Liver (tissue), 10 donors: ENCODE measurements at places on chromosomes 5 and 9.

DNA sequence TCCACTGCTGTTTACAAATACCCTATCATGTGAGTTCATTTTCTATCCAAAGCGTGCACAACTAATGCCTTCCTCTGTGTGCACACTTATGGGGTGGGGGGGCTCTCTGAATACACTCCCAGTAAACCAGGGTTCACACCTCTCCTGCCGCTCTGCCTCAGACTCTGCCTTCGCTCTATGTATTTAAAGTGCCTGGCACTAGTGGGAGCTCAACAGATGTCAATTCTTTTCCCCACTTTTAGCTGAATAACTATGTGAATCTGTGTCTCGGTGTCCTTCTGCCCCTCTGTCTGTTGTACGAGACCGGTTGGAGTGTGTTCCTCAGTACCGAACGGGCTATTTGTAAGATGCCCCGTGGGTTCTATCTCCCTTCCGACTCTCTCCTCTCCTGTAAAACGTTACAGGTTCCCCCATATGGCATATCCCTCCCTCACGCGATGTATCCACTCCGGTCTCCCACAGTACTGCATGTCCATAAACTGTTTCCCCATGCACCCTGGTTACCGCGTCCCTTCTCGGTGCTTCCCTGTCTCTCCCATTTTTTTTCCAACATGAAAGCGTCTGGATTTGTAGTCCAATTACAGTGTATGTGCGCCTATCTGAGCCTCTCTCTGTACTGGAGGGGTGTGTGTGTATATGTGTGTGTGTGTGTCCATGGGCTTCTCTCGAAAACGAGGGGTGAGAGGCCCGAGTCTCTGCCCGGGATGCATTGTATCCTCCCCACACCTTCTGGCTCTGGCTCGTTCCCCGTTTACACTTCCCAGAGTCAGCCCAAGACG, 1.6 kb downstream of the ELL2 start:
- no peak for DNase-seq

- no peak for DNase-seq
Observed at GRCh38 chr5:113387844-113388243, 46.9 kb downstream of the TSSK1B start.

GRCh38 chr5:142735323-142736246, 34.6 kb upstream of the ARHGAP26 start:
- DNase-seq = no peak

DNA sequence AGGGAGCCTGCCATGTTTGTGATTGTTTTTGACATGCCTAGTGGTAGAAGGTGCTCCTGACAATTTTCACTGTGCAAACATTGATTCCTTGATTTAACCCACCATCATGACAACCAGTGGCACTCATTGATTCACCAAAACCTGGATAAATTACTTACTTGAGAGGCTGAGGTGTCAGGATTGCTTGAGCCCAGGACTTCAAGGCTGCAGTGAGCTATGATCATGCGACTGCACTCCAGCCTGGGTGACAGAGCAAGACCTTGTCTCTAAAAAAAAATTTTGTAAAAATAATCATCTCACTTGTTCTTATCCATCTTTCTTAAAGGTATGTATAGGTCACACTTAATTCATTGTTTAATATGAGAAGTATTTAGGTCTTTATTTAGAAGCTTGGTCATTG, 401.3 kb downstream of the ARRDC3 start:
- no peak for DNase-seq

- DNase-seq = no peak
Observed at GRCh38 chr5:9776525-9776924, 146.4 kb upstream of the TAS2R1 start.

DNA sequence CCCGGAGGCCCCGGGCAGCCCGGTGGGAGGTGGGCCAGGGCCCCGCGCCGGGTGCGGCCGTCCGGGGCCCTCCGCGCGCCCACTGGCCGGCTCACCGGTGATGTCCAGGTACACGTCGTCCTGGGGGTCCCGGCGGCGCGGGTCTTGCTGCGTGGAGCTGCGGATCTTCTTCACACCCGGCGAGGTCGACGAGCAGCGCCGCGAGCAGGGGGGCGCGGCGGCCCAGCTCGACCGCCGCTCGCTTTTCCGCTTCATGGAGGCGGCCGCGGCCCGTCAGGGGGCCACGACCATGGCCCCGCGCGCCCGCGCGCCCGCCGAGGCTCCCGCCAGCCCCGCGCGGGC, 548 bp downstream of the CDC14B start:
- no peak for DNase-seq

DNA sequence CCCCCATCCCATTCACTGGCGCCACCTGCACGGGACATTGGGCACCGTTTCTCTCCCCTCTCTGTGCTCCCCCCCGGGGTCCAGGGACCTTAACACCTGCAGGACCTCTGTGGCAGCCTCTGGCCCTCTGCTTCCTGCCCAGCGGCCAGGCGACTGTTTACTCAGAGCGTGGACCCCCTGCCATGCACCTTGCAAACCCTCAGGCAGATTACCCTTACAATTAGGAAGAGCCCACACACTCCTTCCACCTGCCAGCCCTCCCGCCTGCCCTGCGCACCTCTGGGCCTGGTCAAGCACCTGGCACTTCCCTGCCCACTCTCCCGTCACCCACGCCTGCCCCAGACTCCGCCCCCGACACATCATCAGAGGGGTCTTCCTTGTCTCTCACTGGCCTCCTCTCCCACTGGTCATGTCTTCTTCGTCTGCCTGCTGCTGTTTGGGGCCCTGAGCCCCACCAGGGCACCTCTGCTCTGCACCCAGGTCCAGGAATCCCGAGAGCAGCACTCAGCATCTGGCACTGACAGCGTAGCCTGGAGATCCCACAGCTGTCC, 281.3 kb upstream of the IRX4 start:
- no peak for DNase-seq

DNA sequence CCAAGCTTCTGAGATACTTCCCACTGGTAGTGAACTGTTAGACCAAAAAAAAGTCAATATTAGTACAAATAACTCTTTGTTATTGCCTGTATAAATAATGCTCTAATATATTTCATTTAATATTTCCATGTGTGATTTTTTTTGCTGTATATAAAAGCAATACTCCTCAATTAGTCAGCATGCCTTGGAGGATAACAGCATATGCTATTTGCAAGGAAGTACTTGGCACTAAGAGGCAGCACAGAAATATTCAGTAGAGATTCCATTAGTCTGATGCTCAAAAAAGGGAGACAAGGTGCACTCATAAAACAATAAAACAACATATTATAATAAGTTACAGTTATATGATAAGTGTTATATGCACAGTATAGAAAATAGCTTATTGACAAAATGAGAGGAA, 296.6 kb upstream of the MPDZ start:
- no peak for DNase-seq

DNA sequence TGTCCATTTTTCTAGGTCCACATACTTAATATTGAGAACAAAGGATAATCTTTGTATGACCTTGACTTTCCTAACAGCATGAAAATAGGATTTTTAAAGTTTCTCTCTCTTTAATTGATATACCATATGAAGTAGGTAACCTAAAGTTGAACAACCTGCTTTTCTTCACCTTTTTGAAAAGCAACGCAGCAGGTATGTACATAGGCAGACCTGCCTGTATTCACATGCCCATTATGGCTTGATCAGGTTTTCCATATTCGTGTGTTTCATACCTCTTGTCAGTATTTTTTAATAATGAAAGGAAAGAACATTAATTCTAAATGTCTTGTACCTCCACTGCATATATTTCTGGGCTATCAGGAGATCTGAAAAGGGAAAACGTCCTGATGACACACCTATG, 1.5 kb upstream of the ADAMTSL1 start:
- DNase-seq = no peak

DNA sequence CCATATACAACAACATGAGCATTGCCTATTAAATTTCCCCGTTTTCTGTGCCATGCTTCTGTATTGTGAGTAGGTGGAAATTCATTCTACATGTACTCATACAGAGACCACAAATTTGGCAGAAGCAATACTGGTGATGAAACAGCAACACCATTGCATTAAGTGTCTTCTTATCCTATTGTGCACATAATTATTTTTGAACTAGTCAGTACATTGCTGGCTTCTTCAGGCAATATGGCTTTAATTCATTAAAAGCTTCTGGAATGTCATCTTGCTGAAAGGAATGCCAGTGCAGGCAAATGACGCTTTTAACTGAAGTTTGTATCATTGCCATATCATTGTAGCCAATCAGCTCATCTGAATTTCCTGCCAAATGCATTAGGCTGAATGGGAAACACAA, 82.6 kb downstream of the KIAA1958 start:
- no peak for DNase-seq

- no peak for DNase-seq
Observed at GRCh38 chr5:33612386-33612785, 171.6 kb downstream of the TARS1 start.

GRCh38 chr5:66828548-66829357, 232.6 kb downstream of the MAST4 start:
- DNase-seq = no peak

GRCh38 chr5:83244516-83244915, 167.2 kb downstream of the XRCC4 start:
- DNase-seq = no peak

- no peak for DNase-seq
Observed at GRCh38 chr9:31034311-31034710, 1350.1 kb upstream of the ACO1 start.

GRCh38 chr9:135514342-135515082, 6.7 kb upstream of the LCN1 start:
- no peak for DNase-seq

DNA sequence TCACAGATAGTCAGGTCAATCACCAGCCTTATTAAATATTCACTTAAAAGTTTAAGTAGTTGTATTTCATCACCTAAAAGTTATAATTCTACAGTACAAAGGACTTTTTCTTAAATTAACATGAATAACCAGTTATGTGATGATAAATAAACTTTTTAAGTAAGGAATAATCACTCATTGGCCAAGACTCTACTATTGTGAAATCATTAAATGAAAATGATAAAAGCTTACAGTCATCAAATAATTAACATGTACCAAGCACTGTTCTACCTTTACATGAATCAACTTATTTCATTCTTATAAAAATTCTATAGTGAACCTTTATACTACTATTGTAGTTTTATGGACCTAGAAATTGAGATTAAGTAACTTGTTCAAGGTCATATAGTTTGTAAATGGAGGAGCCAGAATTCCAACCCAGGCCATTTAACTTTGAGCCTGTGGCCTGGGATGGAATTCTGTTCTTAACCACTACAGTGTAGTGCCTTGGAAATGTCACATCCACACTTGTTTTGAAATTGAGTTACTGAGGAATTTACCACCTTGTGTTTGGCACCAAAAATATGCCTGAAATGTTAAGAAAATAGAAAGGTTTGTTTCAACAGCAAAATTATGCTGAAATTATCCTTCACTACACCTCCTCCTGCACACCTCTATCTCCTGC, 32.8 kb upstream of the MSANTD3 start:
- no peak for DNase-seq

DNA sequence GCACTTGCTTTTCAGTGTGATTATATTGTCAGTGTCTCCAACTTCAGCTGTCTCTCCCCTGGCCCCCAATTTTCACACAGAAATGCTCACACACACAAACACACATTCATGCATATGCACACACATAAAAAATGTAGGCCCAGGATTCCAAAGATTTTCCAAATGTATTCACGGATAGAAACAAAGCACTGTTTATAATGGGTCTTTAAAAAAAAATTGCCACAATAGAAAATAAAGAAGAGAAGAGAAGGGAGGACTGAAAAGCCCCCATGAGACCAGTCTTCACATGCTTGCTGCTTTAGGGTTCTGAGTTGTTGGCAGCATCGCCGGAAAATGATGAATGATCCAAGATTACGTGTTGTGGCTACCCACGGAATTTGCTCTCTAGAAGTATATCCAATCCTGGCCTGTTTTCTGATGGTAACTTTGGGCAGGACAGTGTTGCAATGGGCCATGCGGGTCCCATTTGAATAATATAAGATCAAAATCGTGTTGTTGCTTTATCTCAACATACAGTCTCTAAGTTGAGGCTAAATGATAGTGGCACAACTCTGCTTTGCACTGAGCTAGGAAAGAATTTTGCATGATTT, 36.2 kb upstream of the ACO1 start:
- no peak for DNase-seq

DNA sequence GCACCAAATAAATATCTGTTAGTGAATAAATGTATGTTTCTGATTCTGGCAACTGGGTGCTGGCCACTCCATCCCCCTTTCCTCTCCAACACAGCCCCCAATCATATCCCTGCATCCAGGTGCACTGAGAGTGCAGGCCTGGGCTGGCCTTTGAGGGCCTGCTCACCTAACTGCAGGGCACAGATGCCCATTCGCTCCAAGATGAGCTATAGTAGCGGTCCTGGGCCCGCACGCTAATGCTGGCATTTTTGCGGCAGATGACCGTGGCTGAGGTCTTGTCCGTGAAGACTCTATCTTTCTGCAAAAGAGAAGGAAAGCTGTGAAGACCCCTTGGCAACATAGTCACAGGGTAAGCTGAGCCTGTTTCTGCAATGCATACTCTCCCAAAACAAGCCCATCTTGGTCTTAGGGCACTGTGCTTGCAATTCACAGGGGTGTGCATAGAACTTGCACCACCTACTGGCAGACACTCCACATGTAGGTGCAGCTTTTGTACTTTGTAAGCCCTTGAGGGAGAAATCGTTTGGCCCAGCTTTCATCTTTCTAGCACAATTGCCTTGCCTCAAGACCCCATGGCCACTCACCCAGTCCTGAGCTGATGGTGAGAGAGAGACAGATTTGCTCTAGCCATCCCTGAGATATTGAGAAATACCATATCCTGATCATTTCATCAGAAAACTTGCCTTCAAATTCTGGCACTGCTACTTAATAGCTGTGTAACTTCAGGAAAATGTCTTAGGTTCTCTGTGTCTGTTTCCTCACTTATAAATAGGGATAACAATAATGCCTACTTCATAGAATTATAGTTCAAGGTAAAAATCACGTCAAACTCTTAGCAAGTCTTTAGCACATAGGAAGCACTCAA, 13.5 kb downstream of the IL12B start:
- DNase-seq = peak; percentile 42

- no peak for DNase-seq
Observed at GRCh38 chr5:111676926-111677415, 80.0 kb downstream of the NREP start.
